RWPE2 (cell line): ENCODE measurements at places on chromosomes 11 and 22.
A peak's percentile ranks its signal among the peaks of the same experiment; 100 is the strongest.

GRCh38 chr22:33335611-33336279, 277.6 kb upstream of the SYN3 start:
- no peak for DNase-seq

DNA sequence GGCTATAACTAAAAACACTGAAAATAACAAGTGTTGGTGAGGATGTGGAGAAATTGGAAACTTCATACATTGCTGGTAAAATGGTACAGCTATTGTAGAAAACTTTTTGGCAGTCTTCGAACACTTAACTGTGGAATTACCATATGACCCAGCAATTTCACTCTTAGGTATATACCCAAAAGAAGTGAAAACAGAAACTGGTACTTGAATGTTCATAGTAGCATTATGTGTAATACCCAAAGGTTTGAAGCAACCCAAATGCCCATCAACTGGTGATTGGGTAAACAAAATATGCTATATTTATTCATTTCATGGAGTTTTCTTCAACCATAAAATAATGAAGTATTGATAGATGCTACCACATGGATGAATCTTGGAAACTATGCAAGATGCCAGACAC, 40.8 kb upstream of the FTH1 start:
- no peak for DNase-seq

- no peak for DNase-seq
Measured at GRCh38 chr11:116059919-116060318, 555.7 kb upstream of the CADM1 start.

DNA sequence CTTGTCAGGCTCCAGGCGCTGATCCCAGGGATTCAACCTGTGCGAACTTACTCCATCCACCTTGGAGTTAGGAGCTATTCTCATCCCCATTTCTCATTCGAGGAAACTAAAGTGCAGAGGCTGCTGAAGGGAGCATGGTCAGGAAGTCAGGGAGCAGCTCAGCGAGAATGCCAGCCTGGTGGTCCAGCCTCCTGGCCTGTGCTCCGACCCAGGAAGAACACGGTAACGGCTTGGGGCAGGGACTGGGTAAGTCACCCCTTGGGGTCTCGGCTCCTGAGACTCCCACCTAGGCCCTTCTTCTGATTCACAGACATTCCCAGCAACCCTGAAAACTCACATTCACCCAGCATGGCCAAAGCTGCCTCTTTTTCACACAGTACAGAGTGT, 132.8 kb downstream of the CRYBB2 start:
- peak; percentile 24 for DNase-seq

- no peak for DNase-seq
Measured at GRCh38 chr22:36586271-36586670, 57.3 kb upstream of the EIF3D start.

DNA sequence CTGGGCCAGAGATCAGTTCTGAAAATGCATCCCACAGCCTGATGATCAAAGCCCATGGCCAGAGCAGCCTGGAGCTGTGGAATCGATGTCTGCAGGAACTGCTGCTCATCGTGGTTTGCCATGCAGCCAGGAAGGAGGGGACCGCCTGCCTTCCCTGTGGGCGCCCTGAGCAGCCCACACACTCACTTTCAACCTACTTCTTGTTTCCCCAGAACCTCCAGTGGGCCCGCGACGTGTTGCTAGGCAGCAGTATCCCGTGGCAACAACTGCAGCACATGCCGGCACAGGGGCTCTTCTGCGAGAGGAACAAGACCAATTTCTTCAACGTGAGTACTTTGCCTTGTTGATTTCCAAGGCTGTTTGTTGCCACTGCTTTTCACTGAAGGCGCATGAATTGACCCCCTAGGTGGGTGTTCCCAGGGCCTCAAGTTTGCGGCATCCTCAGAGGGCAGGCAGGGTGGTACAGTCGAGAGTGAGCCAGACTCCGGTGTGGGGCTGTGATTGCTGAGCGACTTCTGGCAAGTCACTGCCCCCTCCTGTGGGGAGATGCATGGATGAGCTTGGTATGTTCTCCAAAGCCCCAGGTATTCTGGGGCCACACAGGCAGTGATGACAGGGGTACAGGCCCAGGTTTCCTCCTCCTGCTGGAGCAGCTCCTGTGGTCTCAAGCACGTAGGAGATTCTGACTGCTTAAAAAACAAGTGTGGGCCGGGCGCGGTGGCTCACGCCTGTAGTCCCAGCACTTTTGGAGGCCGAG, 47.0 kb upstream of the SUSD2 start:
- DNase-seq: no peak

- no peak for DNase-seq
Measured at GRCh38 chr22:23250056-23250784, 69.9 kb downstream of the BCR start.

DNA sequence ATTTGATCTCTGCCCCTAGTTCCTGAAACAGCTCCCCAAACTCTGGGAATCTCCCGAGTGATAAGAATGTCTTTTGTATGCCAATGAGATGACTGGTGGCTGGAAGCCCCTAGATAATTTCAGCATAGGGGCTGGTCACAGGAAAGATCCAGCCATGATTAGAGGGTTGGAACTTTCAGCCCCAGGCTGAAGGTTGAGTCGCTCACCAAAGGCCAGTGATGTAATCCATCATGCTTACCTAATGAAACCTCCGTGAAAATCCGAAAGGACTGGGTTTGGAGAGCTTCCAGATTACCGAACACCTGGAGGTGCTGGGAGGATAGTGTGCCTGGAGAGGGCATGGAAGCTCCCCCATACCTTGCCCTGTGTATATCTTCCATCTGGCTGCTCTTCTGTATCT, 26.0 kb downstream of the LRRC32 start:
- no peak for DNase-seq
